GM12892 (cell line): ENCODE measurements at places on chromosomes 13 and 19.

DNA sequence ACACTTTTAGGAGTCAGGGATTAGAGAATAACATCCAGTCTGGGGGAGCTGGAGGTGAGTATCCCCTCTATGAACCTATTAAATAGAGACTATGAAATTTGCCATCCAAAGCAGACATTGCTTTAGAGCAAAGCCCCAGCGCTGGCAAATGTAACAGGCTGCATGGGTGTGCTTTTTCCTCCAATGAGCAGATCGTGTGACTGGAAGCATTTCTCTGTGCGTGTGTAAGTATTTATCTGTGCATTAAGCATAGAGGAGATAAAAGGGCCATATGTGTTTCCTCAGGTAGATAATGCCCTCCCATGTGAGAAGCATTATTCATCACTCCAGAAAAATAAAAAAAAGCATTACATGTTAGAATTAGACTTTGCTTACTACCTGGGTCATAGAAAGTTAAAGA is 924 bp downstream of the TNFSF13B start:
- DNase-seq, result no peak

- peak; percentile 99 for DNase-seq
Measured at GRCh38 chr19:41883821-41884733, 1.1 kb downstream of the ARHGEF1 start.

DNA sequence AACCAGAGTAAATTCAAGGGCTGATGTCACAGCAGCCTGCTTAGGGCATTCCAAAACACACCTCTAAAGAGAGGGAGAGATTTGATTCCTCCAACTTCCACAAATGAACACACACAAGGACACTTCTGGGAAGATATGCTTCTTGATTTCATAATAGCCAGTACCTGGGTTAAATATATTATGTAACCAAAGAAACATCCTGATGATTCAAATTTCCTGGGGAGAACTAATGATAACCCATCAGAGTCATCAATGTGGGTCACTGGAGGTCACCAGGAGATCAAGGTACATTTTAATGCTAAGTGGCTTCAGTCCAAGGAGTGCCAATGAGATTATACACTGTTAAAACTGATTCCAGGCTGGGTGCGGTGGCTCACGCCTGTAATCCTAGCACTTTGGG is 54.0 kb upstream of the DOCK9 start:
- no peak for DNase-seq

- peak; percentile 75 for DNase-seq
Measured at GRCh38 chr19:35346193-35347052, 1.3 kb upstream of the FFAR1 start.

DNA sequence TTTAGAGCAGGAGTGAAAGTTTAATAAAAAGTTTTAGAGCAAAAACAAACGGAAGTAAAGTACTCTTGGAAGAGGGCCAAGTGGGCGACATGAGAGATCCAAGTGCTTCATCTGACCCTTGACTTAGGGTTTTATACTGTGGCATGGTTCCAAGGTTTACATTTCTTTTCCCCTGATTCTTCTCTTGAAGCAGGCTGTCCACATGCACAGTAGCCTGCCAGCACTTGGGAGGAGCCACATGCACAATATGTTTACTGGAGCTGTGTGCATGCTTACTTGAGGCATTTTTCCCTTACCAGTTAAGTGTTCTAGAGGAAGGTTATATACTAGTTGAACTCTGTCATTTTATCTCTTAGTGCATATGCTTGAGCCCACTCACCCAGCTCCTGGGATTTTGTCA is 295.6 kb downstream of the TBC1D4 start:
- DNase-seq, result no peak

DNA sequence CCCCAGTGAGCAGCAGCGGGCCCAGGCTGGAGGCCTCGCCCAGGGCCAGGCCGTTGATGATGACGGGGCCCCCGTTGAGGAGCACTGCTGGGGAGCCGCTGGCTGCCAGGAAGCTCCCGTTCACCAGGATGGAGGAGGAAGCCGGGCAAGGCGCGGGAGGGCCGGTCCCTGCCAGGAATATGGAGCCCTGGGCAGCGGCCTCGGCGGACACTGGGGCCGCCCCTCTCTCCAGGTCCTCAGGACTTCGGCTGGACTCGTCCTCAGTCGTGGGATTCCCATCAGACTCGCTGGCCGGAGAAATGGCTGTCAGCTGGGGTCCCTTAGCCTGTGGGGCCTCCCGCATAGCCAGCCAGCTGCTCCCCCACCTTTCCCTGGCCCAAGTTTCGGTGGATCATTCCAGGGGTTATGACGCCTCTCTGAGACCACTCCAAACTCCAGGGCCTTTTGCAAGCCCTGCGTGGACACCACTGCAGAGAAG is 2.1 kb downstream of the SIX5 start:
- no peak for DNase-seq

DNA sequence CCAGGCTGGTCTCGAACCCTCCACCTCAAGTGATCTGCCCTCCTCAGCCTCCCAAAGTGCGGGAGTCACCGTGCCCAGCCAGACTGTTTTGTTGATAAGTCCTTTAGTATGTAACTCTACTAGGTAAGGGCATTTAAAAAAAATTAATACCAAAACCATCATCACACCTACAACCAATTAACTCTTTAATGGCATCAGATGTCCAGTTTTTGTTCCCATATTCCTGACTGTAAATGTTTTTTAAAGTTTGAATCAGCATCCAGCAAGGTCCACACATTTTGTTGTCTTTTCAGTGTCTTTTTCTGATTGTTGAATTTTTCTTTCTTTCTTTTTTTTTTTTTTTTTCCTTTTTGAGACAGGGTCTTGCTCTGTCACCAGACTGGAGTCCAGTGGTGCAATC is 5.6 kb downstream of the FCGRT start:
- DNase-seq, result no peak

GRCh38 chr13:104357174-104357573 is 1291.0 kb upstream of the SLC10A2 start:
- no peak for DNase-seq

GRCh38 chr19:16280306-16280705 is 44.3 kb upstream of the KLF2 start:
- no peak for DNase-seq

DNA sequence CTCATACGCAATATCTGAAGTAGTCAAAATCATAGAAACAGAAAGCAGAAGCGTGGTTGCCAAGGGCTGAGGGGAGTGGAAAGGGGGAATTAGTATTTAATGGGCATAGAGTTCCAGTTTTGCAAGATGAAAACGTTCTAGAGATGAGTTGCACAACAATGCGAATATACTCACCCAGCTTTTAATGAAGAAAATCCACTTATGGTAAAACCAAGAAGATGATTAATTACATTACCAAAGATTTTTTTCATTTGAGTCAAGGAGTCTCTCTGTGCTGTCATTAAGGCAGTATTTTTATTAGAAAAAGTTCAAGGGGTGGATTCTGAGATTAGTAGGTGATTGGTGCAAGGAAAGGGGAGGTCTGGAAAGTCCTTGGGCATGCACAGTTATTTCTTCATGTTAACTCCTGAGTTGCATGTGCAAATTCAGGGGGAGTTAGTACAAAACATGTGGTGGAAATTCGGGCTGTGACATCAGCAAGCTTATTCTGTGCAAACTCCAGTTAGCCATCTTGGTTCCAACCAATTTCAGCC is 6.9 kb upstream of the CBY2 start:
- no peak for DNase-seq

DNA sequence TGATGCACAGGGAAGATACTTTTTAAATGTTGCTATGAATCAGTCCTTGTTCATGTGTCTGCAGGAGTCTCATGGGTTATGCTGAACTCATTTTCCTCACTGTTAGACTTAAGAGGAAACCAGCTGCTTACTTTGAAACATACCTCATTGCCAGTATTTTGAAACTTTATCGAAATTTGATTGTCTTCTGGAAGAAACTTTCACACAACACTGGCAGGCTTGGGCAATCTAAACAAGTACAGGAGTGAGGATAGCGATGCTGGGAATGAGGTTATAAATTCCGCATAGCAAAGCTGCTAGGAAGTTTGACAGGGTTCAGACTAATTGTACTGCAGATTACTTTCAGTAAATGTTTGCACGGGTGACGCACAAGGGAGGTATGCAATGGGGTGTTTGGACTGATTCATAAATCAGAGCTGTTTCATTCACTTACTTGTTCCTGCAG is 245.7 kb downstream of the DNAJC15 start:
- no peak for DNase-seq

GRCh38 chr19:13033819-13034611 is 38.7 kb downstream of the NFIX start:
- peak; percentile 60 for DNase-seq

GRCh38 chr13:40562975-40563349 is 103.5 kb downstream of the FOXO1 start:
- no peak for DNase-seq

GRCh38 chr13:96662036-96662435 is 332.2 kb downstream of the OXGR1 start:
- DNase-seq, result no peak

- DNase-seq, result no peak
Measured at GRCh38 chr19:5143471-5144411, 174.8 kb downstream of the KDM4B start.

GRCh38 chr13:30235216-30235615 is 72.1 kb downstream of the KATNAL1 start:
- no peak for DNase-seq

DNA sequence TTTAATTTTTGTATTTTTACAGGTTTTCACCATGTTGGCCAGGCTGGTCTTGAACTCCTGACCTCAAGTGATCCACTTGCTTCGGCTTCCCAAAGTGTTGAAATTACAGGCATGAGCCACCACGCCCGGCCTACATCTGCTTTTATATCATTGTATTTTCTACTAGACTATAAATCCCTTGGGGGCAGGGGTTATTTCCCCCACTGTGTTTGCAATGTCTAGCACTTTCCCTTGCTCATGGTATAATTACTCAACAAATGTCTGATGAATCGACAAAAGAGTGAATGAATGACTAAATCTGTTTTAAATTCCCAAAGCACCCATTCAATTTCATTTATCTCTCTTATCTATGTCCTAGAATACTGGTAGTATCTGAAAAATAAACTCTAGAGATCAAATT is 244.5 kb upstream of the CSNK1A1L start:
- DNase-seq, result no peak

DNA sequence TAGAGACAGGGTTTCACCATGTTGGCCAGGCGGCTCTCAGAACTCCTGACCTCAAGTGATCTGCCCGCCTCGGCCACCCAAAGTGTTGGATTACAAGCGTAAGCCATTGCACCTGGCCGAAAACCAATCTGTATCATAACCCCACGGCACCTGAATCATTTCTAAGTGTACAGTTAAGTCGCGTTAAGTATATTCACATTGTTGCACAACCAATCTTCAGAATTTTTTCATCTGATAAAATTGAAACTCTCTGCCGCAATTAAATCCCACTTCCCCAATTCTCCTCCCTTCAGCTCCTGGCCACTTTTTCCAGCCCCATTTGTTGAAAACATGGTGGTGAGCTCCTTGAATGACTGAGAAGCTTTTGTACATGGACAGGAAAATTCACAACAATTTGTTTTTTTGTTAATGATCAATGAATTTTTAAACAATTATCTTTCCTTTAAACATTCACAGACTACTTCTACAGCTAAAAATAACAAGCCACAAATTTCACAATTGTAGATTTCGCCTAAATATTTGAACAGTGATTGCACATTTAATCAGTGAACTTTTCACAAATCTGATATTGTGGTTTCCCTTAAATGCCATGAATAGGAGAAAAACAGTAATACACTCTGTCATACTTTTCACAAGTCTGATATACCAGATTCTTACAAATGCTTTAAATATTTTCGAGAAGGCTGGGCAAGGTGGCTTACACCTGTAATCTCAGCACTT is 13.8 kb downstream of the FGF21 start:
- no peak for DNase-seq

DNA sequence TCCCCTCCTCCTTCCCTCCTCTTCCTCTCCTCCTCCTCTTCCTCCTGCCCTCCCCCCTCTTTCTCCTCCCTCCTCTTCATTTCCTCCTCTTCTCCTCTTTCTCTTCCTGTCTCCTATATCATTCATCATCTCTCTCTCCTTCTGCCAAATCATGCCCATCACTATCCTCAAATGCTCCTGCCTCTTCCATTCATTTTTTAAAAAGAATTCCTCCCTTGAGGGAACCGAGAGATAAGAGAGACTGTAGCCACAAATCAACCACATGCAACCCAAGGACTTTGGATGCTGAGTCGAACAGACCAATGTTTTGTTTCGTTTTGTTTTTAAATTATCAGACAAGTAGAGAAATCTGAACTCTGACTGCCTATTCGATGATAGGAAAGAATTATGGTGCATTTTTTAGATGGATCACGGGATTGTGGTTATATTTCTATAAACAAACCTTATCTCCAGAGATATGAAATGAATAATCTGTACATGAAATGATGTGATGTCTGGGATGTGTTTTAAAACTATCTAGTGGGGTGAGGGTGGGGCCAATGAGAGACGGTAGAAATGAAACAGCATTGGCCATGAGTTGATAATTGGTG is 9.5 kb upstream of the ZNF541 start:
- DNase-seq, result no peak

DNA sequence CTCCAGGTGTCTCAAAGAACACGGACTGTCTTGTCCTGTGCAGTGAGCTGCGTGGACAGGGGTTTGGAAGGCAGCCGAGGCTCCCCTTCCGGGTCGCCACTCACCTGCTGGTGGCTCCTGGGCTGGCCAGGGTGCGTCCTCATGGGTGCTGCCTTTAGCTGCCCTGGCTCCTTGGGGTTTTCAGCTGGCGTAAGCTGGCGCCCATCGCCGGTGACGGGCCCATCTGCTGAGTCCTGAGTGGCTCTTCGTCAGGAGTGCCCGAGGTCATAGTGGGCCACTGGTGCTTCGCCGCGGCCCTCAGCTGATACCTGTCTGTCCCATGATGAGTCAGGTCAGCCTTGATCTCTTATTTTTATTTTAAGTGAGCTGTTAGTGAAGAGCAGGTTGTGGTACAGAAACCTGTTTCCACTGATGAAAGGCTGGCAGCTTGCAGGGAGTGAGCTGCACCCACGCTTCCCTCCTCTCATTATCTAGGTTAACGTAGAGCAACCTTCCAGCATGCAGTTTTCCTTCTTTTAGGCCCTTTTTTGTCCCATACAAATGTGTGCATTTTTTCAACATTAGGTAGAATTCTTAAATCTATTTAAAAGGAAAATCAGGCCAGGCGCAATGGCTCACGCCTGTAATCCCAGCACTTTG is 18.4 kb downstream of the EPN1 start:
- no peak for DNase-seq

DNA sequence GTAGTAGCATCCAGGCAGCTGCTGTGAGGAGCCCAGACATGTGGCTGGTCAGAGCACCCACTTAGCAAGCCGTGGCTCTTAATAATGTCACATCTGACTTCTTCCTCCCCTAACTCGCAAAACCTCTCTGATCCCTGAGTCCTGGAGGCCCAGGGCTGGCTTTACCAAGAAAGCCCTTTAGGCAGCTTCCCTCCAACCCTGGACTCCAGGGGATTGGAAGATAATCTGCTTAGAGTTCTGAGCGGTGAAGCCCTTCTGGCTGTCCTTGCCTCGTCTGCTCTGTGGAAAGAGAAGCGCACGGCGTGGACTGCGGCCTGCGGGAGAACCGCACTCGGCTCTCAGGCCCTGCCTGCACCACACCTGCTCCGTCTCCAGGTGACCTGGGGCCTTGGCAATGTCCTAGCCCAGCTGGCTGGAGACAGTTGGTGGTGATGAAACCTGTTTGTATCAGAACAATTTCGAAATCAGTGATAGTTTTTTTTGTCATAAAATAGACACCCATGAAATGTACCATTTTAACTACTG is 64.5 kb upstream of the MCF2L start:
- no peak for DNase-seq

- no peak for DNase-seq
Measured at GRCh38 chr13:76887076-76887563, 915 bp upstream of the KCTD12 start.
